NCI-H69 (cell line): ENCODE measurements at places on chromosomes 2 and 18.

DNA sequence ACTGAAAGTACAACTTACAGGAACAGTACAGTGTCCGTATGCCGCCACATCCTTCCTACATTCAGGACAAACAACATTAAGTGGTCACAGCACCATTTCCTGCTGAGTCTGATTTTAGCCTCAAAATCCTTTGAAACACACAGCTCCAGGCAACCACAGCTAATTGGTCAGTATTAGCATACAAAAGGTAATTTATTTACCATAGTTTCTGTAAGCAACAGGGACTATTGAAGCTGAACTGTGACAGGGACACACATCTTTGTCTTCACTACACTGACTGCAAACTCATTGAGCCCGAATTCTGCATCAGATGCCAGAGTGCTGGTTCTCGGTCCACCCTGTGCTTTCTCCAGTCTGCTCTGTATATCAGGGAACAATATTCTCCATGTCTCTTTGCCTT lies 151.8 kb downstream of the ST6GAL2 start:
- DNase-seq: peak; percentile 62

DNA sequence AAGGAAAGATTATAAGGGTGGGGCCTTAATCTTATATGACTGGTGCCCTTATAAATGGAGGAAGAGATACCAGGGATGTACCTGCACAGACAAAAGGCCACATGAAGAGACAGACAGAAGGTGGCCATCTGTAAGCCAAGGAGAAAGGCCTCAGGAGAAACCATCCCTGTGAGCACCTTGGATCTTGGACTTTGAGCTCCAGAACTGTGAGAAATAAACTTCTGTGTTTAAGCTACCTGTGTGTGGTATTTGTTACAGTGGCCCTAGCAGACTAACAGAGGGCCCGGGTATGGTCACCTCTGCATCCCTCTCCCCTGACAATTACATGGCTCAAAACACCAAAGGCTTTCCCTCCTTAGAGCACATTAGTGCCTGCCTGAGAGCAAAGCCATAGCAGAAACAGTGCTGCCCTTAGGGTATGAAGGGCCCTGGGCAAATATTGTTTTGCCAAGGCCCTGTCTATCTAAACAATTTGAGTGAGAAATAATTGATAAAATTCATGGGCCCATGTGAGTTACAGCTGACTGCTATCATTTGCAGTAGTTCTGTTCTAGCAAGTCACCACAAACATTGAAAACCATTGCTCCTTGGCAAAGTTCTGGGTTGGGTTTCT lies 109.3 kb upstream of the MYCN start:
- DNase-seq: no peak

- peak; percentile 34 for DNase-seq
Observed at GRCh38 chr2:45343251-45344017, 267.6 kb downstream of the SRBD1 start.

DNA sequence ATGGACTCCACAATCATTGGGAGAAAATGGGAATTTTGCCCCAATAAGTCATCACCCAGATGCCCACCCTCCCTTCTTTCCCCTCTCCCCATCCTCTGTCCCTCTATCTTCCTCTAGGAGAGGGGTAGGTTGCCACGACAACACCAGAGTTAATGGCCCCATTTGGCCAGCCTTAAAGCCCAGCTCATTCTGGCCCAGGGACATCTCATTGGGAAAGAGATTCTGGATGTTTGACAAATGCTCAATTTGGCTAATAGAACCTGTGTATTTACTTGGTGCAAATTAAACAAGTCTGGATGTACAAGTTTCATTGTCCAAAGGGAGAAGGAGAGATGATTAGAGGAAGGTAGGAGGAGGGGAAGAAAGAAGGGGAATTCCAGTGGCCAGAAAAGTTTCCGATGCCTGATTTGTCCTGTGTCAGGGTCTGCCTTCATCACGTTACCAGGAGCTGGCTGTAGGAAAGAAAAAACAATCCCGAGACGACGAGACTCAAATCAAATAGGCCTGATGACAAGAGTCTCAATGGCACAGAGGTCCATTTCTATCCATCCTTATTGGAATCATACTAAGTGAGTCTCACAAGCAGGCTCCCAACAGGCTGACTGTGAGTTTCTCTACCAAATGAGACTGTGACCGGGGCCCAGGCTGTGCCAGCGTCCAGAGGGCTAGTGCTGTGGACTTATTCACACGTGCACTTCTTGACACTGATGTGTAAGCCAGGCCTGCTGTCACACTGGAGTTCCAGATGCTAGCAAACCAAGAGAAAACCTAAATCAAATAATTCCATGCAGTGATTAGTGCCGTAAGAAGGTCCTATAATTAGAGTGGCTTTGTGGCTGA lies 265.2 kb upstream of the APCDD1 start:
- DNase-seq: peak; percentile 78

DNA sequence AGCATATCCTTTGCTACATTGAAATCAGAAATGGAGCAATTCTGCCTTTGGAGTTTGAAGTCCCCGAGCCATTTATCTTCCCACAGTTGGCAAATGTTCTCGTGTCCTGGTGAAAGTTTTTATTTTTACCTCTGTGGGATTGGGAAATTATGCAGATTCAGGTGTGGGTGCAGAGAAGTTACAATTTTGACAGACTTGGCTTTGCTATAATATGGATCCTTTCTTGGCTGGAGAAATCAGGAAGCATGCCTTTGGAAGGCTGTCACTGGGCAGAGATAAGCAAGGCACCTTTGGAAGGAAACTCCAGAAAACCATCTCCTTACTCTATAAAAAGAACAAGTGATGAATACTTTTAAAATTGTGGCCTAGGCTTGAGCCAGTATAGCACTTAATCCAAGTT lies 278.3 kb downstream of the SETBP1 start:
- DNase-seq: no peak

DNA sequence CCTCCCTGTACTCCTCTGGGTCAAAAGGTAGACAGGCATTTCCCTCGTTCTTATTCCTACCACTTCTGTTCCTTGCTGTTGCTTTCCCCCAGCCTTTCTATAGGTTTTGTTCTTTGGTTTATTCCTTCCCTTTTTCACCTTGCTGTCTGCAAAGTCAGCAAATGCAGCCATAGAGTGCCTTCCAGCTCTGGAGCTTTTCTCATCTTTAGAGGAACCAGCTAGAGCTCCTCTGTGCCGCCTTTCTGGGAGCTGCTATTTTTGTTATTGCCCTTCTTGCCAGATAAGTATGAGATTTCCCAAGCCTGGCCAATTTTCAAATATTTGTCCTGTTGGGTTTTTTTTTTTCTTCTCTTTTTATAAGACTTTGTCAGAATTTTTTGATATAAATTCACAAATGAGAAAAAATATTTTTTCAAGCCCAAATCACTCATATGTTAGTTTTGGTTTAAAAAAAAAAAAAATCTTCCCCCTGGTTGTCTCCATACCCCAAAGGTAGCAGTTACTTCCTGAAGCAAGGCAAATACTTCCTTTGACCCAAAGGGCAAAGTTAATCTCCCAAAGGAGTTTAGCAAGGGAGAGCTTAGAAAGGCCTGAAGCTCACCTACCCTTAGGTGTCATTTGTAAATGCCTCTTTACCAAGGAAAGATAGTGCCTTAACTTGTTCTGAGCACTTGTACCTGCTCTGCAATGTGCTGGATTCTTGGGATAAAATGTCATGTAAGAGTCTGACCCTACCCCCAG lies 5.1 kb upstream of the TTC27 start:
- no peak for DNase-seq

DNA sequence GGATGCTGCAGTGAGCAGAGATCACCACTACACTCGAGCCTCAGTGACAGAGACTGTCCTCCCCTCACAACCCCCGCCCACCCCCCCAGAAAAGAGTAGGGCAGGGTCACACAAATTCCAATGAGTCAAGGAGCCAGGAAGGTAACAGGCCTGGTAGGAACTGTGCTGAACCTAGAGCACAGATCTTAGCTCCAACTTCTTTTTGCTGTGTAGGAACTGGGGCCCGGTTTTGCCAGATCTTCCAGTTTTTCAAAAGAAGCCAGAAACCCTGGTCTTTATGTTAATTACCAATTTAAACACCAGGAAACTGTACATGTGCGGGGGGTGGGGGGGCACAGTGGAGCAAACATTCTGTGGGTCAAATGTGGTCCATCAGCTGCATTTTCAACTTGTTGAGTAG lies 71.0 kb downstream of the PRPF40A start:
- DNase-seq: no peak

GRCh38 chr2:85427300-85427835 lies 8.9 kb downstream of the SH2D6 start:
- no peak for DNase-seq

DNA sequence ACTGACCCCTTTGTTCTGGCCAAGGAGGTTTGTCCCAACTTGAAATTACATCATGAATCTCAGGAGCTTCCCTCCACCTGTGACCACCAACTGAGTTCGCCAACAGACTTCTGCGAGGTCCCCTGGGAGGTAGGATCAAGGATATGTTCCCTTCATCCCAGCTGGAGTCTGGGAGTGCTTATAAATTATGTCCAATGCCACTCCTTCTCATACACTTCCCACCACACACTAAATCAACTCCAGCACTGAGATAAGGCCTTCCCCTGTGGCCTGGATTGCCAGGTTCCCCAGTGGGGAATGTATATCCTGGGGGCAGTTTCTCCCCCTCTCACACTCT lies 99.2 kb downstream of the RND3 start:
- peak; percentile 77 for DNase-seq

GRCh38 chr2:9644603-9645002 lies 13.8 kb upstream of the YWHAQ start:
- no peak for DNase-seq

GRCh38 chr18:76988031-76988826 lies 144.4 kb downstream of the MBP start:
- DNase-seq: no peak
